GM20000 (cell line): ENCODE measurements at places on chromosomes 2 and 18.
A peak's percentile ranks its signal among the peaks of the same experiment; 100 is the strongest.

DNA sequence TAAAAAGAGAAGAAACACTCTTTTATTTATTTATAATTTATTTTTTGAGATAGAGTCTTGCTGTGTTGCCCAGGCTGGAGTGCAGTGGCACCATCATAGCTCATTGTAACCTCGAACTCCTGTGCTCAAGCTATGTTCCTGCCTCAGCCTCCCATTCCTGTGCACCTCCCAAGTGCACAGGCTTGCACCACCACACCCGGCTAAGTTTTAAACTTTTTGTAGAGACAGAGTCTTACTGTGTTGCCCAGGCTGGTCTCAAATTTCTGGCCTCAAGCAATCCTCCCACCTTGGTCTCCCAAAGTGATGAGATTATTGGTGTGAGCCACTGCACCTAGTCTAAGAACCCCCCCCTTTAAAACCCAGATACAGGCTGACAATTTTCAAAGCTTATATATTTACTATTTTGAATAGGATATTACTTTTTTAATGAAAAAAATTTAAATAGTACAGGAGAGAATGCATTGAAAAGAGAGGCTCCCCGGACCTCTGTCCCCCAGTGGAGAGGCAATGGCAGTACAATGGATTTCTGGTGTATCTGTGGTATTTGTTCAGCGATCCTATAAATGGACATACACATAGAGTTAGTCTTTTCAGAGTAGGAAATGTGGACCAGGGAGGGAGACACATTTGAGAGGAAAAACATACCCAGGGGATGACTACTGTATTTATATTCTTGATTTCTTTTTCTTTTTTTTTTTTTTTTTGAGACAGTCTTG, 48.1 kb upstream of the CNOT11 start:
- no peak for DNase-seq

- DNase-seq = peak; percentile 75
These were observed 1.9 kb downstream of the SP5 start for GRCh38 chr2:170716851-170717598.

DNA sequence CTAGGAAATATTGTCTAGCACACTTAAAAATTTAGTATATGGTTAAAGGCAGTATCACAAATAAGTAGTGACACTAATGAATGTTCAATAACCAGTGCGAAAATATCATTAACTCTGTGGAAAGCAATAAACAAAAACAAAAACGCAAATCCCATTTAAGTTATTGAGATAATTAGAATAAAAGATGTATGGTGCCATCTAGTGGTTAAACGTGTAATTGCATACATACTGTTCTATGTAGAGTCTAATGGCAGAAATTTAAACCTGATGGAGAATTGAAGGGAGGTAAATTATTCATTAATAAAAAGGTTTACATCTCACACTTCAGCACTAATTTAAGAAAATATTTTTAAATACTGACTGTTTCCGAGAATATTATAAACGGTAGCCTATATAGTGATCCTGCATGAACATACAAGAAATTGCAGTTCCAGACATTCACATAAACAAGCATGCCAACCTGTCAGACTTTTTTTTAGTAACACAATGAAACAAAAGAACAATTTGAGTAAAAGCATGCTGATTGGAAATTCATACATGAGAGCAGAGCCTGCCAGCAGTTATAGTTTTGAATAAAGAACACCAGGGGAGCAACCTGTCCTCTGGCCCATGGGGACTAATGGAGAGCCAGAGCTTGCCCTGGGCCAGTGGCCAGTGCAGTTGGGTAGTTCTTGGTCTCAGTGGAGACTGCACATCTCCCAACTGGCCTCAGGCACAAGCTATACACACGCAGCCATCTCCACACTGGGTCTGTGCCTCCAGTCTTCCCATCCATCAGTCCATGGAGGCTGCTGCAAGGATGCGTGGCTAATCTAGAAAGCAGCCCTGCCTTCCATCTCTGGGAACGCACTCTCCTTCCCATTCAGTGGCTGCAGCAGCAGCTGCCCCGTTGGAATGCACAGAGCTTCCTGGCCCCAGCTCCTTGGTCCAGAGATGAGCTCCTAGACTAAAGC, 28.0 kb downstream of the GCG start:
- DNase-seq = peak; percentile 40

- DNase-seq = no peak
These were observed 32.1 kb downstream of the GRHL1 start for GRCh38 chr2:9983401-9984216.

DNA sequence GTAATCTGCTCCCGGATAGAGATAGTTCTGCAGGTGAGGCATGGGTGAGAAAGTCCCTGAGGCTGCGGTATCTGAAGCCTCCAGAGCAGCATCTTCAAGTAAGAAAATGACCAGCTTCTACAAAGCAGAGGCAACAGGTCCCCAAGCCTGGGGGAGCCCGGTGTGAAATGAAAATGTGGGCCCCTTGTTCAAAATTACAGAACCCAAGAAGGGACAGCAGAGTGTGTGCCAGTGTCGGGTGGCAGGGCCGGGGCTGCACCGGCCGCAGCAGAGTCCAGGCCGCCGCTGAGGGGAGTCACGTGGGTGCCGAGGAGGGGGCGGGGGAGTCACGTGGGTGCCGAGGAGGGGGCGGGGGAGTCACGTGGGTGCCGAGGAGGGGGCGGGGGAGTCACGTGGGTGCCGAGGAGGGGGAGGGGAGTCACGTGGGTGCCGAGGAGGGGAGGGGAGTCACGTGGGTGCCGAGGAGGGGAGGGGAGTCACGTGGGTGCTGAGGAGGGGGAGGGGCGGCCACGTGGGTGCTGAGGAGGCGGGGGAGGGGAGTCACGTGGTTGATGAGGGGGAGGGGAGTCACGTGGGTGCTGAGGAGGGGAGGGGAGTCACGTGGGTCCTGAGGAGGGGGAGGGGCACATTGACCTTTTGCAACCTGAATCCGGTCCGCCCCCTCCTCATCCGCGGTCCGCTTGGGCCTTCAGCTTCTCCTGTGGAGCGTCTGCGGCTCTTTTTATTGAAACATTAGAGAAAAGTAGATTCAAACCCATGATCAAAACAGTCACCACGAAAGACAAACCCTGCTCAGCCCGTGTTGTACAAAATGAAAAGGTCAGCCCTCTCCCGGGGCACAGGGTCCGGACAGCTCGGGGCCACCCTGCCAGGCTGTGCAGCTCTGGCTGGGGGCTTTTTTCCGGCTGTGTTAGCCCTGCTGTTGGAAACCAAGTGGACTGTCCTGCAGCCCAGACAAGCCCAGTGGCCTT, 10.4 kb downstream of the COLEC11 start:
- peak; percentile 79 for DNase-seq

- DNase-seq = no peak
These were observed 70.9 kb downstream of the AFF3 start for GRCh38 chr2:100071335-100072043.

GRCh38 chr18:62807396-62807795, 92.1 kb downstream of the PHLPP1 start:
- DNase-seq = no peak

DNA sequence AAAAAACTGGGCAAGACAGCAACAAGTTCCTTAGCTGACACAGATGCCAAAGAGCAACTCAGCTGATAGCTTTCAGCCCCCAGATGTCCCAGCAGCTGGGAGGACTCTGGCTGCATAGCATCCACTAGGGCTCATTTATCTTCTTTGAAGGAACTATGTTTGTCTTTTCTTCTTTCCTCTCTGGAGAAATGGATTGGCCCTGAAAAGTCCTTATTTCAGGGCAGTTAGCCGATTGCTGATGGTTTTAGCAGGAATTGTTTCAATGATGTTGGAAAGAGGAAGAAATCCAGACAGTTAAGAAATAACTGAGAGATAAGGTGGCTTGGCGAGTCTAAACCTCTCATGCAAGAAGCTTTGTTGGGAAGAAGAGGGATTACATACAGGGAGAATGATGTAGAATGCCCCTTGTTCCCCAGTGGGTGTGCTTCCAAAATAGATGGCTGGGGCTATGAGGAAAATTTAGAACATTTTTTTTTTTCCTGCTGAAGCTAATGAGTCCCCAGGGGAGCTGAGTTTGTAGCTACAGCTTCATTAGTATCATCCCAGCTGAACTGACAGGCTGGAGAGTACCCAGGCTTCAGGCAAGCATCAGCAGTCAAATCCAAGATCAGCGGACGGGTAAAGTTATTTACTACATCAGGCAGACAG, 33.6 kb upstream of the SERPINE2 start:
- no peak for DNase-seq

DNA sequence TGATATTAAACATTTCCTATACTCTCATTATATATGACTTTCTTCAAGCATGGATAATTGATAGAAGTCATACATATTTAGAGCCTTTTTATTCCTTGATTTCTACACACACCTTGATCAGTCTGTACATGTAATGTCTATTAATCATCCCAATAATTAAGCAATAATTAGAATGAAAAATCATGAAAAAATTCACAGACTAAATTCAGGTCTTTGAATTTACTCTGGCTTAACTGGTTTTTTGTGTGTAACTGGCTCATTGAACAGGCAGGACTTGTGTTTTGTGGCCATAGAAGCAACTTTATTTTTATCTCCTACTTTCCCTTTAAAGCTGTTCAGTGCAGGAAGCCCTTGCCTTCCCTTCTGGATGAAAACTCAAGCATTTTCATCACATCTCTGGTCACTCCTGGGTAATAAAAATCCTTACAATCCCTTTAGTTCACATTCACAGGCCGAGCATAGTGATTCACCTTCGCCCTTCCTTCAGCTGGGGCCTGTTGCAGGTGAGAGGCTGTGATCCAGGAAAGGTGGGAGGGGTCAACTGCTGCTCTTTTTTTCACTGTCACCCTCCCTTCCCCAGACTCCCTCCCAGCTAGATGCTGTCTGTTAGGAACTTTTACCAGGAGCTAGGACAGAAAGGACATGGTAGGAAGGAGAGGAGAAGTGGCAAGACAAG, 58.0 kb upstream of the ITSN2 start:
- DNase-seq = no peak

GRCh38 chr2:120589771-120590608, 145.7 kb upstream of the GLI2 start:
- no peak for DNase-seq

DNA sequence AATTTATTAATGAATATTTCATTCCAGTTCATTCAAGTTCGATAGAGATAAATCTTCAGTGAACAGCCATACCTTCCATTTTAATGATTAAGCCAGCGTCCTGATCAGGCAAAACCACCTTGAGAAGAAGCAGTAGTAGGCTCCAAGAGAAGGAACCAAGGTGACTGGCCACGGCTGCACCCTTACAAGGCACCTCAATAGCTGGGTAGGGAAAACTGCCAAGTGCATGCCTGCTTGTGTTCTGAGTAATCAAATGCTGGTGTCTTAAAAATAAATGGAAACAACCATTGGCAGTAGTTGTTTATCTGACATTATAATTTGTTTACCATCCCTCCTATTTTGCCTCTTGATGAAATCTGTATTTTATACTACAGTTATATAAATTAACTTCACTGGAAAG, 10.0 kb upstream of the FEZ2 start:
- DNase-seq = no peak

DNA sequence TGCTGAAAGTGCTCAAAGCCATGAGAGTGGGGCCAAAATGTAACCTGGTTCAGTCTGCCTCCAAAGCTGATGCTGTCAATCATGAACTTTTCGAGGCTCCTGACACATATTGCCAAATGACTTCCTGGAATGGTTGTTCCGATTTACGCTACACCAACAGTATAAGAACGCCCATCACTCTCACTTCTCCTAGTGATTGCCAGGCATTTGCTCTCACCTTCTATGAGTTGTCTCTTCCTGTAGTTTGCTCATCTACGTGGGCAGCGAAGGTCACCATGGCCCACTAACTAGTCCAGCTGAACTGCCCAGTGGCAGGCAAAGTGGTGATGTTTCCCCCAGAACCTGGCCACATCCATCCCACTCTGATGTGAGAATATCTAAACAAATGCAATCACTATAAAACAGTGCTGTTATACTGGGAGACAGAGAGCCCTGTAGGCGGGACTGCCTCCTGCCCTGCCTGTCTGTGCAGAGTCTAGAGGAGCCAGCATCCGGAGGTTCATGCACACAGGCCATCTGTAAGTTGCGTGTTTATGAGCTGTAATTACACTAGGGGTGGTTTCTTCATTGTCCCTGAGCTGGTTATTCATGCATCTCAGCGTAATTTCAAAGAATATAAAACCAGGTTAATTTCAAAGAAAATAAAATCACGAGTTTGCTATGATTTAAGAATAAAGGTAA, 8.8 kb upstream of the CABLES1 start:
- DNase-seq = no peak

DNA sequence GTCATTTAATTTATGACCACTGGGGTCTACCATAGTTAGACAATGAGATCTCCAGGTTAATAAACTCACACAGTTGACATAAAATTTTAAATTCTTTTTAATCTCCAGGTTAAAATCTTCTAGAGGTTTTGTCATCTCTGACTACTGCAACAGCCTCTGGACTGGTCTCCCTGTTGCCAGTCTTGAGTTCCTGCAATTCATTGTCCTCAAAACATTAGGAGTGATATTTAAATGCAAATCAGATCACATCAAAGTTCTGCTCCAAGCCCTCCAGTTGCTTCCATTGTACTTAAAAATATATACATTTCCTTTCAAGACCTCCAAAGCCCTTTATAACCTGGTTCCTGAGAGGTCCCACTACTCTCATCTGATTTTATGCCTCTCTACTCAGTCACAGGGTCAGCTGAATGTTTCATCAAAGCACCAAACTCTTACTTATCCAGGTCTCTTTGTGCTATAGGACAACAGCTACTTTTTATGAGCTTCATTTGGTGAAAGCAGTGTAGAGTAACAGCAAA, 18.6 kb upstream of the LINC00305 start:
- no peak for DNase-seq

DNA sequence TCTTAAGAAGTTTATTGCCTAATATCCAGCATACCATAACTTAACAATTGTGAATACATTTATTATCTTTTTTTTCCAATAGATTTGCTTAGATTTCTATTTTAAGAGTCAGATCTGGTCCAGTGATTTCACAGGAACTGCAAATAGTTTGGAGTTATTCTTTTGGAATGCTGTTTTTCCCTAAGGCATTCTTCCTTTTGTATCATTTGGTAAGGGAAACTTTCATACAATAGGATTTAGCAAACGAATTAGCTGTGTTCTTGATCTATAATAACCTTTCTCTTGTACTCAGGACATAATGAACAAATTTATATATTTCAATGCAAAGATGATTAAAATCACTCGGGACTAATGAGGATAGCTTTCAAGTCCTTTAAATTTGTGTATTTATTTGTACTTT, 201.6 kb downstream of the ERBB4 start:
- no peak for DNase-seq

DNA sequence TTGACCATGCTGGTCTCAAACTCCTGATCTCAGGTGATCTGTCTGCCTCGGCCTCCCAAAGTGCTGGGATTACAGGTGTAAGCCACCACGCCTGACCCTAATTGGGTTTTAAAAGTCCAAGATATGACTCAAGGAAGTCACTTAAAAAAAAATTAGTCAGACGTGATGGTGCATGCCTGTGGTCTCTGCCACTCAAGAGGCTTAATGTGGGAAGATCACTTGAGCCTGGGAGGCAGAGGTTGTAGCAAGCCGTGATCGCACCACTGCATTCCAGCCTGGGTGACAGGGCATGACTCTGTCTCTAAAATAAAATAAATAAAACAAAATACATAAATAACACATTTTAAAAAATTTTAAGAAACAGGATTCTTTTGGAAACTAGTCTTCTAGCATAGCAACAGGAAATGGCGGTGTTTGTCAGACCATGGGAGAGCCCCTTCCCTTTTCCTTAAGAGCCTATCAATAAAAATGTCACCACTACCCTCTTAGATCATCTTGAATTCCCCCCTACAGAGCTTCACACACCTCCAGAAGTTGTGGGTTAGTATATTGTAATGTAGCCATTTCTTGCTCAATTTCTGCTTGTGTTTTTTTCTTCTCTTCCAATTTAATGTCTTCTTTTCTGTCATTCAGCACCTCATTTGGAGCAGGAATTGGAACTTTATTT, 20.1 kb downstream of the SFT2D3 start:
- no peak for DNase-seq
